Stimulated activated CD8-positive, alpha-beta memory T cell treated with anti-CD3 and anti-CD28 coated beads, Interleukin-2, amount 100 ng/mL, for 1 hour (primary cell): ENCODE measurements at places on chromosomes 7 and 10.

GRCh38 chr7:157983502-157984422 lies 603.9 kb downstream of the PTPRN2 start:
- DNase-seq, result no peak

GRCh38 chr10:31508882-31509281 lies 189.9 kb downstream of the ZEB1 start:
- DNase-seq, result no peak

DNA sequence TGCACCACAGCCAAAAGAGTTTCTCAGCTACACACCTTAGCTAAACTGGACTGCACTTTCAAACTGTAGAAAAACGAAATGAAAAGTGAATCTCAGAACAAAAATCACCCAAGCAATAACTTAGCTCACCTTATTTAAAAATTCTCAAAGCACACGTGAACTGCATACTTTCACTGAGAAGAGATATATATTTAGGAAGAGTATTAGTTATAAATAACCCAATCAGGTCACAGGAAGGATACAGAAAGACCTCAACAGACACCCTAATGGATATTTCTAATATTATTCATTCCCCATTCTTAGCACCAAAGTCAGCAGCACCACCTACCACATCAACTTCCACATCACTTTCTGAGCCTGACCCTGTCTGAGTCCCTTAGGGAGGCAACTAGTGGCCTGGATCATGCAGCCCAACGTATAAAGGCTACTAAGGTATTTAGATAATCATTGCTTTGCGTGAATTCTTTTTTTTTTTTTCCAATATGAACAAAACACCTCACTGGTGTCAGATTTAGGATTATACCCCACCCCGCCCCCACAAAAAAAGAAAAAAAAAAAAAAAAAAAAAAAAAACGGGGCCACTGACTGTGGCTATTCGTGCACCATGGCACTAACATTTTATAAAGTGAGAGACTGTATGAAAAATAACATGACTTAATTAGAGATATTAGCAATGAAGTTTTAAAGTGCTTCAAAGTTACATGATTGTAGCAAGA lies 2.6 kb downstream of the ABI1 start:
- no peak for DNase-seq

GRCh38 chr7:70319057-70319456 lies 720.8 kb downstream of the AUTS2 start:
- DNase-seq, result no peak

DNA sequence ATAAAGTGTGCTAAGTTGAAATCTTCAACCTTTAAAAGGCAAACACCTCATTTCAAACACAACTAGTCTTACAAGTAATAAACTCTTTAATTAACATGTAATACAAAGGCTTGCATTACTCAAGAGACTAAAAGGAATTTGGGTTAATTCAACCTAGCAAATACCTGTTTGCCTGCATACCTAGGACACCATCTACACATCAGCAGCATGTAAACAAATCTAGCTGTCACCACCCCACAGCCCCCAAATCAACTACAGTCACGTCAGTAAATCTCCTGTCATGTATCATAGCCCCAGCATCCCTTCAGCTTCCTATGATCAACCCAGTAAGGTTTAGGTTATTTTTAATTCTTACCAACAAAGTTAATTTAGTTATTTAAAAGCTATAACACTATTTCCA lies 33.5 kb downstream of the ZNF800 start:
- DNase-seq, result no peak

DNA sequence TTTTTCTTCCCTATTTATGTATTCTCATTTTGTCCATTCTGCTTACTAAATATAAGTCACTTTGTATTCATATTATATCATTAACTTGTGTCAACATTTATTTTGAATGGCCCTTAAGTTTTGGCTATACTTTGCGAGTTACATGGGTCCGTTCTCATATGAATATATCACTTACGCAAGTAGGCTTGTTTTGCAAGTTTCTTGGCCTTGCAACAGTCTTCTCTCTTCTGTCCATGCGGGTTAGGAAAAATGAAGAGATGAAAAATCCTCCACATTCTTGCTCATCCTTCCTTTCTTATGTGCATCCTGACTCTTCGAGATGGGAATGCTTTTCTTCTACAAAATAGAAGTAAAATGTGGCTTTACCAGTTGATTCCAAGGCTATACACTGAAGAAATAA lies 82.8 kb downstream of the GPR158 start:
- DNase-seq, result no peak

DNA sequence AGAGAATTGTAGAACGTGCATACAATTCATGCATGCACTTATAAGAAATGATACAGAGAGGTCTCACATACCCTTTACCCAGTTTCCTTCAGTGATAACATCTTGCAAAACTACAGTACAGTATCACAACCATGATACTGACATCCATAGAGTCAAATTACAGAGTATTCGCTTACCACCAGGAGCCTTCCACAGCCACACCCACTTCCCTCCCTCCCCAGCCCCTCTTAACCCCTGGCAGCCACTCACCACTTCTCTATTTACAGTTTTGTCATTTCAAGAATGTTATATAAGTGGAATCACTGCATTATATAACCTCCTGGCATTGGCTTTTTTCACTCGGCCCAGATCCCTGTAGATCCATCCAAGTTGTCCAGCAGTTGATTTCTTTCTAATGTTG lies 143.8 kb downstream of the ZNF248 start:
- DNase-seq, result no peak

GRCh38 chr10:109934958-109935793 lies 11.9 kb upstream of the XPNPEP1 start:
- DNase-seq, result no peak

DNA sequence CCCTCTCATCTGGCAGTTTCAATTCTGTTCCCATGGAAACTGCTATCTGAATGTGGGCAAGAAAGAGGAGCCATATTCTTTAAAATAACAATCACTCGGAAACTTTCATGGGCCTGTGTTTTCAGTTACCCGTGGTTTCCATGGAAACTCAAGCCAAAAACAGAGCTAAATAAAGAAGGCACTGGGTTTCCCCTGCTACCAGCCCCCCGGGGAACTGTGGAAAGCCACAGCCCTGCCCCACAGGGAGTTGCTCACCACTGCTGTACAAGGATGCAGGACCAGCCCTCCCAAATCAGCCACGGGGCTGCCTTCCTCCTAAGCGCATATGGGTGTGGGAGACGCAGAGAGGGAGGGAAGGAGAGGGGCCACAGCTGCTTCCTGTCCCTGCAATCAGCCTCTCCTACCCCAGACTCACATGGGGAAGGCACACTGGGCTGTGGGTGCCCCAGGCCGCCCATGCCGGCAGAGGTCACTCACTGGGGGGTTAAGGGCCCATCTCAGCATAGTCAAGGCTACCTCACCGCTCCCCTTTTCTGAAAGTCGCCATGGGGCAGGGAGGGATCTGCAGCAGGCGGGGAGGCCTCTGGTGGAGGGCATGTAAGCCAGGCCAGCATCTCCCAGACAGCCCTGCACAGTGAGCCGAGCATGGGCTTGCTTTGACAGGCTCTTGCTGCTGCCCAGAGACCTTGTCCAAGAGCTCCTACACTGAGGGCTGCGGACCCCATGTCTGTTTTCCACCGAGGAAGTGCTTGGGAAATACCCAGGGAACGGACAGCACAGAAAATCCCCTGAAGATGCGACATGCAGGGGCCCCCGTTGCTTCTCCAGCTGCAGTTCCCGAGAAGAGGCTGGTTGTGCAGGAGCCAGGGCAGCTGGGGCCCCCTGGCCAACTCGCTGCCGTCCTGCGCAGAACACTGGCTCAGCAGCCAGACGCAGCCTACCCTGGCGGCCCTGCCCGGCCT lies 157.3 kb upstream of the PPP2R2D start:
- DNase-seq, result no peak

DNA sequence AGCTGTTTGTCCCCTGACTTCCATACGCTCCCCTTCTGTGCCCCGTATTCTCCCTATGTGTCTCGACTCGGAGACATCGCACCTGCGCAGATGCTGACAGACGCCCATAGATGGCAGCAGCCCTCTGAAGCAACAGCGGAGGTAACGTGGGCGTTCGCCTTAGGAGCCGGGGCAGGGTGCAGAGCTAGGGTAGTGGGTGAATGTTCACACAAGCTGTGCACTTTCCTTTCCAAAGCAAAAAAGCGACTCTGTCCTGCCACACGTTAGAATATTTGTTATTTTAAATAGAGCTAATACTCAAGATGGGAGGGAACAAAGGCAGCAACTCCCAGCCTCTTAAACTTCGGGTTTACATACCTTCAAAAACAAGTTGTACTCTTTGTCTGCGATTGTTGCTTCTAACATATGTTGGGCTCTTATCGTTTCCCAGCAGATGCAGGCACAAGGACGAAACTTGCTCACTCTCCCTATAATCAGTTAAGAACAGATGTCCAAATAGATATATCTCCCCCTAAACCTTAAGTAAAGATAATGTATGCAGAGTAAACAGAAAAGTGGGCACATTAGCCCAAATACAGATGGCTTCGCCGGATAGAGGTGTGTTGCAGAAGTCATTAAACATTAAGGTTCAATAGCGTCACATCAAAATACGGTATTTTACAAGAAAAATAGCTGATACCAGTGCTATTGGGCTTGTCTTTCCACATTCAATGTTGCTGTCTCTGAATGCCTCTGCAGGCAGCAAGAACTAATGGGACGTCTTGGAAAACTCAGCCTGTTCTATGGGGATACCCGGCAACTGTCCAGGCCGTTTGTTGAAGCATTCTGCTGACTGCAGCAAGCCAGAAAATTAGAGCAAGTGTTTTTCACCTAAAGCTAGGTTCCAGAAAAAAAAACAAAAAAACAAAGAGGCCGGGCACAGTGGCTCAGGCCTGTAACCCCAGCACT lies 340.3 kb upstream of the PRKCQ start:
- DNase-seq, result peak; percentile 52

DNA sequence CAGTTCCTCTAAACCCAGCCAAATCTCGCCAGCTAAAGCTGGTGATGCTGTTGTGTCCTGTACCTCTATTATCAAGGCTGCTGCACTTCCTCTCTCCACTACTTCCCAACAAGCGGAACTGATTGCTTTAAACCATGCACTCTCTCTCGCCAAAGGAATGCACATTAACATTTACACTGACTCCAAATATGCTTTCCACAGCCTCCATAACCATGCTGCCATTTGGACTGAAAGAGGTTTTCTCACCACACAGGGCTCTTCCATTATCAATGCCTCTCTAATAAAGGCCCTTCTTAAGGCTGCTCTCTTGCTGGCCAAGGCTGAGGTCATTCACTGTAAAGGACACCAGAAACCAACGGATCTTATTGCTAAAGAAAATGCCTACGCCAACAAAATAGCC lies 11.4 kb upstream of the LRRC61 start:
- no peak for DNase-seq

- no peak for DNase-seq
These were observed 501.0 kb downstream of the GLRX3 start for GRCh38 chr10:130637089-130637676.

GRCh38 chr10:101779544-101780186 lies 3.6 kb downstream of the NPM3 start:
- peak; percentile 56 for DNase-seq

- no peak for DNase-seq
These were observed 133.2 kb downstream of the GRM8 start for GRCh38 chr7:127119517-127119916.

DNA sequence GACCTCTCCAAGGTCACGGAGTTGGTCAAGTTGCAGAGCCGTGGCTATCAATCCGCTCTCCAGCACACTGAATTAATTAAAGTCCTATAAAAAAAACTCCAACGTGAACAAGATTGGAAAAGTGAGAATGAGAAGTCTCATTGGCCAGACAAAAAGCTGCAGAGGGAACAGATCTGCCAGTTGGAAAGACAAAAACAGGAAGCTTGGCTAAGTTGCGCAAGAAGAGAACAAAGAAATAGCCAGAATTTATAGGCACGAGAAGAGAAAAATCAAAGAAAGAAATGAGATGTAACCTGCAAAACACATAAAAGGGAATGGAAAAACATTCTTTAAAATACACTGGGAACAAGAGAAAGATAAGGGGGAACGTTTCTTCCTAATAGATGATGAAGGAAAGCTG lies 45.7 kb upstream of the CRTAC1 start:
- DNase-seq, result no peak

- no peak for DNase-seq
These were observed 35.2 kb upstream of the FZD1 start for GRCh38 chr7:91228927-91229558.

DNA sequence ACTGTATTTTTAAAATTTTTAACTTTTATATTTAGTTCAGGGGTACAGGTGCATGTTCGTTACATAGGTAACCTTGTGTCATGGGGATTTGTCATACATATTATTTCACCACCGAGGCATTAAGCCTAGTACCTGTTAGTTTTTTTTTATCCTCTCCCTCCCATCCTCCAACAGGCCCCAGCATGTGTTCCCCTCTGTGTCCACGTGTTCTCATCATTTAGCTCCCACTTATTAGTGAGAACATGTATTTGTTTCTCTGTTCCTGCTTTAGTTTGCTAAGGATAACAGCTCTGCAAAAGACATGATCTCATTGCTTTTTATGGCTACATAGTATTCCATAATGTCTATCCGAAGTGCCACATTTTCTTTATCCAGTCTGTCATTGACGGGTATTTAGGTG lies 22.4 kb upstream of the ITGA8 start:
- no peak for DNase-seq

GRCh38 chr7:88377434-88377833 lies 70.7 kb upstream of the STEAP4 start:
- DNase-seq, result no peak

GRCh38 chr10:1244493-1244892 lies 188.3 kb downstream of the WDR37 start:
- DNase-seq, result no peak

GRCh38 chr7:157827863-157828160 lies 491.0 kb downstream of the DNAJB6 start:
- DNase-seq, result no peak

GRCh38 chr7:25391295-25391861 lies 163.1 kb upstream of the NPVF start:
- no peak for DNase-seq

DNA sequence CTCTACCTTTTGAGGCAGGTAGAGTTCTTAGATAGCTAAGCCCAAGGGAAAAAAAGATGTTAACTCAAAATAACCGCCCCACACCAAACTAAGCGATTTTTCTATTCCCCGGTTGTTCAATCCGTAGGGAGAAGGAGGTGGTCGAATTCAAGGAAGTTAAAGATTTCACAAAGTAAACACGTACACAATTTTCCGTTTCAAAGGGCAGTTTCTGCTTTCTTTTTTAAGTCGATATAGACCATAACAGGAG lies 842 bp downstream of the KBTBD2 start:
- DNase-seq, result no peak

DNA sequence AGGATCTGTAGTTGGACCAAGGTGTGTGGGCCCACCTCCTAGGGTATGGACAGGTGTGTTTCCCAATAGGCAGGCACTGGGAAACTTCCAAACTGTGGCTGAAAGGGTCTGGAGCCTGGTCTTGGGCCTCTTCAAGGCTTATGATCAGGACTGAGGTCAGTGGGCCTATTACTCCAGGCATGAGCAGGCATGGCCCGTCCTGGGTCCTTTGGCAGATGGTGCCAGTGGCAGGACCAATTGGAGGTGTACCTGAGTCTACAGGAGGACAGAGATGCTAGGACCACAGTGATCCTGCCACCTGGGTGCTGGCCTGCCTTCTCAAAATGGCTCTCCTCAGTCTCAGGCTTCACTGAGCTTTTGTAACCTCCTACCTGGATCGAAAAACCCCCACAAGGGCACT lies 95.4 kb downstream of the RAB18 start:
- DNase-seq, result no peak

GRCh38 chr10:128874331-128874730 lies 592.7 kb upstream of the MGMT start:
- no peak for DNase-seq

GRCh38 chr10:128191847-128192246 lies 65.6 kb upstream of the MKI67 start:
- DNase-seq, result no peak

- DNase-seq, result no peak
These were observed 195.7 kb upstream of the PTN start for GRCh38 chr7:137539111-137539715.

- DNase-seq, result no peak
These were observed 176.4 kb upstream of the HPS1 start for GRCh38 chr10:98623176-98623575.
